ENCODE measurements at places on chromosomes 12 and 14.
A peak's percentile ranks its signal among the peaks of the same experiment; 100 is the strongest.

DNA sequence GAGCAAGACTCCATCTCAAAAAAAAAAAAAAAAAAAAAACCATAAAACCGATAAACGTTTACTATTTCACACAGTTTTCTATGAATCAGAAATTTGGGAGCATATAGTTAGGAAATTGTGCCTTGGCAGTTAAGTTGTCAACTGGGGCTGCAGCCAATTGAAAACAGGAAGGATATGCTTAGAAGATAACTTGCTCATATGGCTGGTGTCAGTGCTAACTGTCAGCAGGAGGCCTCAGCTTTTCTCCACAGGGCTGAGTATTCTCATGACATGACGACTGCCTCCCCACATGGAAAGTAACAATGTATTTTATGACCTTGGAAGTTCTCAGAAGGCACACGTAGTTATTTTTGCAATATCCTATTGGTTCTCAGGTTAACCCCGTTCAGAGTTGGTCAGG lies 29.6 kb upstream of the OR5AU1 start:
- DNase-seq: no peak

GRCh38 chr12:12927211-12928079 lies 24.5 kb downstream of the GPRC5D start:
- DNase-seq: peak; percentile 26

- no peak for DNase-seq
These were observed 100.4 kb downstream of the RFLNA start for GRCh38 chr12:124395284-124395752.

- DNase-seq: no peak
These were observed 81.1 kb downstream of the ITPK1 start for GRCh38 chr14:93034671-93034994.

GRCh38 chr12:122835750-122836026 lies 431 bp downstream of the HIP1R start:
- DNase-seq: no peak

DNA sequence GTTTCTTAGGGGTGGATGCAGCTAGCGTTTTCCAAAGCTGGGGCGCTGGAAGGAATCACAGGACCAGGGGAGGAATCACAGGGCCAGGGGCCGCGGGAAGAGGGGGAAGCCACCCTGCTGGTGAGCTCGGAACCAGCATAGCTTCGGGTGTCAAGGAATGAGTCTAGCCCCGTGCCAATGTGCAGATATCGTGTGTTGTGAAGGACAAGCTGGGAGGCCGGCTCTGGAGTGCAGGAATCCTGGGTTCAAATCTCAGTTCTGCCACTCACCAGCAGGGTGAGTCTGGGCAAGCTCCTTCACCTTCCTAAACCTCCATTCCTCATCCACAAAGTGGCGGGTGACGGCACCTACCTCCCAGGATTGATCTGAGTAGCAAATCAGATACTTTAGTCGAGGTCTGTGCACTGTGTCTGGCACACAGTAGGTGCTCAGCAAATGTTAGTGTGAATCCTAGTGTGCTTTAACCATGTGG lies 53.6 kb upstream of the RIN3 start:
- DNase-seq: no peak

All from stimulated activated CD4-positive, alpha-beta T cell treated with anti-CD3 and anti-CD28 coated beads, Interleukin-1b, Interleukin-23, amount 100 ng/mL, for 4 hours (primary cell).